ENCODE measurements at places on chromosomes 13 and 19.

- no peak for DNase-seq
Measured at GRCh38 chr13:40984668-40985366, 34.3 kb downstream of the ELF1 start.

DNA sequence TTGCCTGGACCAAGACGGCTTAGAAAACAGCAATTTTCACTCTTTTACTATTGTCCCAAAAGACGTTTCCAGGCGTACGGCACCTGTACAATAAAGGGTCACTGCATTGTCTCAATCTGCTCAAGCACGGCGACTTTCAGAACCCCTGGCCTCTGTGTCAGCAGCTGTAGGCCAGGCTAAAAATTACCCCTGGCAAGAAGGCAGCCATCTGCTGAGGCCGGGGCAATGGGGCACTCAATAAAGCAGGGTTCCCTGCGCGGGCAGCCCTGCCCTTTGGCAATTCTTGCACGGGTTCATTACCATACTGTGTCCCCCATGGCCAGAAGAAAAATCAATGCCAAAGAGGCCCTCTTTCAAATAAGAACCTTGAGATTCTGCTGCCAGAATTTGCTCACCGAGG, 52.1 kb downstream of the STK24 start:
- DNase-seq, result no peak

- DNase-seq, result no peak
Measured at GRCh38 chr13:37656247-37656940, 57.8 kb upstream of the POSTN start.

- no peak for DNase-seq
Measured at GRCh38 chr13:112892426-112893206, 76.4 kb upstream of the MCF2L start.

DNA sequence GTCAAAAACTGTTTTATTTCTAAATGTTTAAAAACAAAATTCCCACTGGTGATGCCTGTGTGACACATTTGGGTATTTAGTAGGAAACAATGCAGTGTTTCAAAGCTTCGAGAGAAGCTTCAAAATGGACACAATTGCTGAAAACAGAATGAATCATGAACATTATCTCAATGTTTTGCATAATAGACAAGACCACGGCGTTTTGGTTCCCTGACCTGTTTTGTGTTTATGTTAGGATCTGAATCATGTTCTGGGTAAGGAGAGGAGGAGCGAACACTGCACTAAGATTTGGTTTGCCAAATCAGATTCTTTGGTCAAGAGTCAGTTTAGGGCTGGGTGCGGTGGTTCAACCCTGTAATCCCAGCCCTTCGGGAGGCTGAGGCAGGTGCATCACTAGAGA, 42.2 kb downstream of the IFT88 start:
- DNase-seq, result no peak

DNA sequence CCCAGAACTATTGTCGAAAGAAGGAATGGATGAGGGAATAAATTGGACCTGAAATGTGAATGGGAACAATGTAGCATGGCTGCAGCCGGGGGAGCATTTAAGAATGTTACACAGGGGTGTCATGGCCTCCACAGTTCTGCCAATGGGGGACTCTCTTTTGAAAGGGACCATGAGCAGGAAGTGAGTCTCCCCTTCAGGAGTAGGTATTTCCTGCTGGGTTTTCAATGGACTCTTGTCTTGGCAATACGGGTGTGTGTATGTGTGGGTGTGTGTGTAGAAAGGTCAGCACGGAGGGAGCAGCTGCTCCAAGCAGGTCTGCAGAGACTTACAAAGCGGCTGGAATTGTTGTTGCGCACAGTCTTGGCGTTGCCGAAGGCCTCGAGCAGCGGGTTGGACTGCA, 24.4 kb downstream of the MYO1F start:
- no peak for DNase-seq

DNA sequence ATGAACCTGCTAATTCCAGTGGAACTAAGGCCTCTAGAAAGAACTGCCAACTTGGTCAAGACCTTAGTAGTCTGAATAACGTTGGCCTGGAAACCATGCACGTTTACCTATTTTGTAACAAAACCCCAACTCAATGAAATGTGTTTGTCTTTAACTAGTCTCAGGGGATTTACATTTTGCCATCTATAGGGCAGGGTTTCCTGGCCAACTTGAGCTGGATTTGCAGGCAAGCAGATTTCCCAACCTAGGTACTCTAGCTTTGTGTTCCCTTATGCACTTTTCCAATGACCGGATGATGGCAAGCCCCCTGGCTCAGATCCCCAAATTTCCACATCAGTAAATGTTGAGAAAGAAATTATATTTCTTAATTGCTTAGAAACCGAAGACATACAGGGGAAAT, 114.5 kb downstream of the IRS2 start:
- DNase-seq, result no peak

GRCh38 chr19:2732157-2732725, 7.6 kb downstream of the SLC39A3 start:
- no peak for DNase-seq

DNA sequence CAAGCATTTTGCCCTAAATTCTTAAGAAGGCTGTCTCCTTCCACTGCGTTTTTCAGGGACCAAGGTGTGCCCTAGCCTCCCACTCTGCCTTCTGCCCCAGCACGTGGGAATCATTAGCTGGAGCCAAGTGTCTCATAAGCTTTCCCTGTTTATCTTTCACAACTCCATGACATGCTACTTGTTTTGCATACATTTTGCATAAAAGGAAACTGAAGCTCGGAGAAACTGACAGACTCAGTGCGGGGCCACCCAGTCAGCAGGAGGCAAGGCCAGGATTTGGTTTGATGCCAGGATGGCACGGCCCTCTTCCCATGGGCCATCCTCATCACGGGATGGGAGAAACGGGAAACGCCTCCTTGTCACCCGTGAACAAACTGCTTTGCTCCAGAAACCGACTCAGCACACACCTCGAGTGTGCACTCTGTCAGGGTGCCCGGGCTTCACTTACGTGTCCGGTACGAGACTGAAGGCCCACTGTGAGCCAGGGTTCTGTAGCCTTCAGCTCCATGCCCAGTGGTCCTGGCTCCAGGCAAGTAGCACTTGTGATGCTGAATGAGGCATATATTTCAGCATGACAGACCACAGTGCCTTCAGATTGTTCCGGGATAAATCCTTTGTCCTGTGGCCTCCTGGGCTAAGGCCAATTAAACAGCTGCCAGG, 9.6 kb downstream of the CEBPA start:
- no peak for DNase-seq

DNA sequence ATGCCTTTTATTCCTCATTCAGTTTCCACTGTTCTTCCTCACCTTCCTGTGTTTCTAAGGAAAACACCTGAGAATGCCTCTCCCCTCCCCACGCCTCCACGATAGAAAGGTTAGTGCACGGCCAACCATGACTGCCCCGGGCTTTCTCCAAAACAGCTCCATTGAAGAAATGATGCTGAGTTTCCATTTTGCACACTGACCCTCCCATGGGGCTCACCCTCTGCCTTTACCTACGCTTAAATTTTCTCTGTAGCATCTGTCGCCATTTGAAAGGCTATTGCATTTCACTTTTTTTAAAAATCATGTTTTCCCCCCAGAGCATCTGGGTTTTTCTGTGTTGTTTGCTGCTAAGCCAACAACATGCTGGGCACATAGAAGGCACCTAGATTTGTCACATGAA, 48.2 kb downstream of the ABCC4 start:
- no peak for DNase-seq

DNA sequence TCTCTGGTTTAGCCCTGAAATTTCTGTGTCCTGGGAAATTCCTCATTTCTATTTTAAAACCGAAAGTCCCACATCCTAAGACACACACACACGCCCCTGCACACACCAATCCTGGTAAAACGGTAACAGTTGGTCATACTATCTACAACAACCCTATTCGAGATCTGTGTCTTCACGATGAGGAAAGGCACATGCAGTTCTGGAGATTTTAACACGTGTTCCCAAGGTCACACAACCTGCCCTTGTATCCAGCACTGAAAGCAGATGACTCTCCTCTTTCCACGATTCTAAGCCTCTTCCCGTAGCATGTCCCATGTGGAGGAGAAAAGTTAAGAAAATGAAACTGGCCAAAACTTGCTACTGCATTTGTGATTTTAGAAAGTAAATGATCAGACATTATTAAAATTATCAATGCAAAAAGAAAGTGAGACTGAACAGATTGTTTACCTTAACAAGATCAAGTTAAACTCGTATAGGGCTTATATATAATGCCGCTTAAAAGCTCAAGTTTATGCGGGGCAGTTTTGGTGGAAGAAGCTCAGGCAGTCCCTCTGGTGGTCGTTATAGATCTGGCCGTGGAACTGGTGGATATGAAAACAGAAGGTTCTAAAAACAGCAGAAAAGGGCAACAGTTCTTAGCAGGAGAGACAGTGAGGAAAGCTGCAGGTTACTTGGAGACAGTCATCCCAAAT, 32.7 kb downstream of the VSTM1 start:
- DNase-seq, result no peak

DNA sequence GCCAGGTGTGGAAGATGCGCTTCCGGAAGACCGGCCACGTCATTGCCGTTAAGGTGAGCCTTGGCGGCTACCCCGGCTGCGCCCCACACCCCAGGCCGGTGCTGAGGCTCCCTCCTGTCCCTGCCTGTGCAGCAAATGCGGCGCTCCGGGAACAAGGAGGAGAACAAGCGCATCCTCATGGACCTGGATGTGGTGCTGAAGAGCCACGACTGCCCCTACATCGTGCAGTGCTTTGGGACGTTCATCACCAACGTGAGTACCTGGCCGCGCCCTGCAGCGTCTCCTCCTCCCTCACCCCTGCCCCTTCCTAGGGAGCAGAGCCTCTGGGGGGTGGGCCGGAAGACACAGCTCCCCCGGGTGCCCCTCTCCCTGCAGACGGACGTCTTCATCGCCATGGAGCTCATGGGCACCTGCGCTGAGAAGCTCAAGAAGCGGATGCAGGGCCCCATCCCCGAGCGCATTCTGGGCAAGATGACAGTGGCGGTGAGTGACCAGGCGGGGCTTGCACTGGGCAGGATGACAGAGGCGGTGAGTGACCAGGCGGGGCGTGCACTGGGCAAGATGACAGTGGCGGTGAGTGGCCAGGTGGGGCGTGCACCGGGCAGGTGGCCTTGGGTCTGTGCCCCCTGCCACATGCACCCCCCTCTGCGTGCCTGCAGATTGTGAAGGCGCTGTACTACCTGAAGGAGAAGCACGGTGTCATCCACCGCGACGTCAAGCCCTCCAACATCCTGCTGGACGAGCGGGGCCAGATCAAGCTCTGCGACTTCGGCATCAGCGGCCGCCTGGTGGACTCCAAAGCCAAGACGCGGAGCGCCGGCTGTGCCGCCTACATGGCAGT, 4.1 kb upstream of the TGFBR3L start:
- DNase-seq, result no peak

DNA sequence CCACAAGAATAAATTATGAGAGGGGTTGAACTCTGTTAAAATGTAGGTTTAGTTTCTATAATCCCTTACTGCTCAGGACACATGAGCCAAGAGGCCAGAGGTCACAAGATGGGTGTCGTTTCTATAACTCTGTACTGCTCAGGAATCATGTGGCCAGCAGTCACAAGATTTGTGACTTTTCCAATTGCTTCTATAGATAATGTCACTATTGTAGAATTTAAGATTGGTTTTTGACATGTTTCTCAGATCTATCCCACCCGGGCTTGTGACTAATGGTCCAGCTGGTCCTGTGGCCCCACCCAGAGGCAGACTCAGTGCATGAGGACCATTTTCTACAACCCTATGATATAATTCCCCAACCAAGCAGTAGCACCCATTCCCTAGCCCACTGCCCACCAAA, 662.0 kb upstream of the KLF12 start:
- no peak for DNase-seq

- DNase-seq, result no peak
Measured at GRCh38 chr19:6378041-6378440, 2.3 kb upstream of the PSPN start.

GRCh38 chr19:47303966-47304365, 5.7 kb upstream of the C5AR1 start:
- no peak for DNase-seq

GRCh38 chr13:99389520-99390304, 82.5 kb upstream of the GPR183 start:
- DNase-seq, result no peak

- no peak for DNase-seq
Measured at GRCh38 chr19:17101686-17102628, 26.4 kb downstream of the MYO9B start.

DNA sequence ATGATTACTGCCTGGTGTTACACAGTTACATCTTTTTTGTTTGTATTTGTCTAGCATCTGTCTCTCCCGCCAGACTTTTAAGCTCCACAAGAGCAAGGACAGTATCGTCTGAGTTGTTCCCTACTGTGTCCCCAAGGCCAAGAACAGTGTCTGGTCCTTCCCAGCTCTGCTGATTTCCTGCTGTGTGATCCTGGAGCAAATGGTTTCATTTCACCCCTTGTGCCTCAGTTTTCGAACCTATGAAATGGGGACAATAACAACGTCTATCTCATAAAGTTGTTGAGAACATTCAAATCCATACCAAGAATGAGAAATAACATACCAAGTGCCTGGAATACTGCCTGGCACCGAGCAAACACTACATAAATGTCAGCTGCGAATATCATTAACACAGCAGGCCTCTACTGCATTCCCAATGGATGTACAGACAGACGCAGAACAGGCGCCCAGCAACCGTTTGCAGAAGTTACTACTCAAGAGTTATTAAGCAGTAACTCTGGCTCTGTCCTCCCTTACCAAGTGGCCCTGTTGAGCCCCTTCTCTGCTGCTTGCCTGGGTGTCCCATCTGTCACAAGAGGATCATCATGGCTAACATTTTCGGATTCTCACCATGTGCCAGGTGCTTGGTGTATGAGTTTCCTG, 11.4 kb downstream of the XRCC1 start:
- no peak for DNase-seq

DNA sequence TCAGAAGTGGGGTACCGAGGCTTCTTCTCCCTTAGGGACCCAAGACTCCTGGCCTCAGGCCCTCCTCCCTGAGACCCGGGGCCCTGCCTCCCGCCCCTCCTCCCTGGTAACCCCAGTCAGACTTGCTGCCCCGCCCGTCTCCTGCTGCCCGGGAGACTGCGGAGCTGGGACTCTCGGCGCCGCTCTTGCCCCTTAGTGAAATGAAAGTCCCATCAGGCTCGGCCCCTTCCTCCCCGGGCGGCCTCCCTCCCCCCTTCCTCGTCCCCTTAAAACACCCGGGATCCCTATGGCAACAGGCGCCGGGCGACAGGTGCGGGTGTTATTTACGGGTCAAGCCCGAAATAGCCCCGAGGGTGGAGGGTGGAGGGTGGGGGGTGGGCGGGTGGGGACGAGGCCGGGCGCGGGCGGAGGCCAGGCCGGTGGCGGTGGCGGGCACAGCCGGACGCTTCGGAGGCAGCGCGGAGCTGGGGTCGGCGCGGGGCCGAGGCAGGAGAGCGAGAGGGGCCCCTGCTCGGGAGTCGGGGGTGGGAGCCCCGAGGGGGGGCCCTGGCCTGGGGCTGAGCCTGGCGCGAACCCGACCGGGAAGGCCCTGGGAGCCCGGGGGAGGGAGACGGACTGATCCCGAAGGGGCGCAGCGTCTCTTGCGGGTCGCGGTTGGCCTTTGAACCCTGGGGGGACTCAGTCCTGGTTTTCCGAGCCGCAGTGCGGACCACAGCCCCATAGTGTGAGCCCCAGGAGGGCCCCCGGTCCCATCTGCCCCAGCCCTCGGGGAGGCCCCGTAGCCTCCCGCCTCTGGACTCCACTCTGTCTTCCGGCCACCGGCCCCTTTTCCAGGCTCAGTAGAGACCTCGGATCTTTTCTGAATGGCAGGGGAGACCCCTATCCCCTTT, at the start of gene CACNG6:
Gene CACNG6, plus strand, starts transcription at position 414 of the 890 bp plus-strand sequence. CDS start 1,241 bp downstream, outside the sequence.
- no peak for DNase-seq
